ENCODE measurements at places on chromosomes 6 and 20.

GRCh38 chr6:143050509-143050908, 10.2 kb upstream of the AIG1 start:
- no peak for DNase-seq

DNA sequence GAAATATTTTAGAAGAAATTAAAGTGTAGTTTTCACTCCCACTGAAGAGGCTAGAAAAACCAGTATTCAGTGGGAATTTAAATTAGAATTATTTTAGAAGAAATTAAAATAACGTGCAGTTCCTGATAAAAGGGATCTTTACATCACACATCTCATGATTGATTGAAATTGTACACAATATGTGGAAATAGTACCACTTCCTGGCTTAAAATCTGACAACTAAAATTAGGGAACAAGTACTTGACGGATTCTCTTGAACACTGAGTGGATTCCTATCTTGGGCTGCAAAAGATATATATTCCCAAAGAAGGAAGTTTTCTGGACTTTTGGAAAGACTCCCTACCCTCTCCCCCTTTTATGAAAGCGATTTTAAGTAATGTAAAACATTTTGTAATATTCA, 14.6 kb upstream of the MTCL3 start:
- no peak for DNase-seq

DNA sequence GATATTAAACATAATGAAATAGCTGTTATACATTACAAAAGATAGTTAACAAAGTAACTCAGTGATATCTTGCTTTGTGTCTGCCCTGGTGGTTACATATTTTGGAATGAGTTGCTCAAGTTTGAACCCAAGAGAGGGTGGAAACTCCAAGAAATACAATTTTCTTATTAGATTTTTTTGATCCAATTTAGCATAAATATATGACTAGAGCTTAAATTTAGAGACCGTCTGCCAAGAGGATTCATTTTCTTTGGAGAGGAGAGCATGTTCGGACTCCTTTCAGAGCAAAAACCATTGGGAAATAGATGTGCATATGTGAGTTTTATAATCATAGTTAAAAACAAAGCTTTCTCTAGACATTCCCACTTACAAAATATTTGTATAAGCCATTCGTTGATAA, 353.4 kb downstream of the EPM2A start:
- DNase-seq, result no peak

DNA sequence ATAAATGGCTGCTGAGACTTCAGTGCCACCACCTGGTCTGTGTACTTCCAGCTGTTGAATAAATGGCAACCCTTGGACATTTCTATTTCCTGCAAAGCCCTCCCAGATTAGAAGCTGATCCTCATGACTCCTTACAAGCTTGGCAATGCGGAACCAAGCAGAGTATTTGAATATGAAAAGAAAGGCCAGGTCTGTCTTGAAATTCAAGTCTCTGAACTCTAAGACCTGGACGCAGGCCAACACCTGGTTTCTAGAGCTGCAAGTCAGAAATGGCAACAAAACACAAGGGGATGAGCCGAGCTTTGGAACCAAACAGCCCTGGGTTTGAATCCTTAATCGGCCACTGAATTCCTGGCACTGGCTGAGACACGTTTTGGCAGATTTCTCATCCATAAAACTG, 353.4 kb downstream of the PTPRT start:
- DNase-seq, result no peak

DNA sequence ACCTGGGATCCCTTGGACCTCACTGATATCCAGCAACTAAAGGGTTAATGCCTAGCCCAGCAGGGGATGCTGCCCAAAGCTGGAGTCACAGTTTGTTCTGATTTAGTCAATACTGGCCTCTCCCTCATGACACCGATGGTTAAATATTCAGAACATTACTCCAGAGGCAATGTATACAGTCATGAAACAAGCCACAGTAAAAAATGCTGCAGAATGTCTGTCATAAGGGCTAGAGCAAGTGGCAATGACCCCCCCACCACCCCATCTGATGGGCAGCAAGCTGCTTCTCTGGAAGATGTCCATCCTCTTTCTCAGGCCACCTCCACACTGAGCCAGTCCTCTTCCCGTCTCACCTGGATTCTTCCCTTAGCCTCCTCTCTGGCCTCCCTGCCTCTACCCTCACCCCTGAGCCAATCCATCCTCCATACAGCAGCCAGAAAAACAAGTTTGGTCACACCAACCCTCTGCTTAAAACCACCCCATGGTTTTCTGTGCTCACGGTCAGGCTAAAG, 99.0 kb upstream of the KCNG1 start:
- DNase-seq, result no peak

Data from stimulated activated naive CD4-positive, alpha-beta T cell (primary cell).